ENCODE measurements at places on chromosomes 5 and 9. TPM values are rescaled to one million over a fixed set of nuclear protein-coding genes. Genes with fewer than 3 reads are reported as not detected.

The MAMDC2 gene
- 9.0 TPM for total RNA-seq

The TAF11L10 gene
- total RNA-seq: not detected

The TPPP gene
- total RNA-seq: 3.9 TPM

The FAM221B gene
- total RNA-seq: not detected

The OR13C4 gene
- total RNA-seq: not detected

The HMCN2 gene
- 3.4 TPM for total RNA-seq

The CCDC152 gene
- 1.3 TPM for total RNA-seq

The NOL6 gene
- total RNA-seq: 16.8 TPM

The PDZD2 gene
- total RNA-seq: 4.6 TPM

The SH2D3C gene
- 12.4 TPM for total RNA-seq

The SERINC5 gene
- total RNA-seq: 17.2 TPM

The TSPAN17 gene
- total RNA-seq: 15.5 TPM

The ACOT12 gene
- total RNA-seq: 0.18 TPM

The IFNA2 gene
- total RNA-seq: 0.09 TPM

The IL7R gene
- 0.22 TPM for total RNA-seq

The MCTP1 gene
- total RNA-seq: 11.0 TPM

The NMUR2 gene
- total RNA-seq: 0.18 TPM

The C7 gene
- 2.3 TPM for total RNA-seq

The OR1L8 gene
- total RNA-seq: 0.18 TPM

The FOXD4 gene
- total RNA-seq: 0.58 TPM

- no peaks in the 10 kb centered on the region for H3K36me3 ChIP-seq
- DNase-seq: no peak
- H3K4me3 ChIP-seq: no peak overlapping the region
- no peak overlapping the region for H3K27ac ChIP-seq
Observed at GRCh38 chr5:101338226-101338625, 435.1 kb upstream of the ST8SIA4 start.

GRCh38 chr9:84781931-84782866 lies 112.7 kb downstream of the NTRK2 start:
- H3K27ac ChIP-seq: peak overlapping the region; percentile 39
- no peaks in the 10 kb centered on the region for H3K27me3 ChIP-seq
- H3K4me3 ChIP-seq: no peak overlapping the region
- H3K4me1 ChIP-seq: no peaks in the 10 kb centered on the region

GRCh38 chr5:134917070-134917815 lies 12.3 kb downstream of the PCBD2 start:
- H3K27me3 ChIP-seq: no peaks in the 10 kb centered on the region
- no peak overlapping the region for H3K4me3 ChIP-seq
- no peak for DNase-seq
- H3K4me1 ChIP-seq: no peaks in the 10 kb centered on the region
- peaks cover 56% of the 10 kb centered on the region for H3K36me3 ChIP-seq
- no peak overlapping the region for H3K27ac ChIP-seq

- no peaks in the 10 kb centered on the region for H3K27me3 ChIP-seq
- H3K36me3 ChIP-seq: no peaks in the 10 kb centered on the region
- DNase-seq: peak; percentile 93
- no peak overlapping the region for H3K4me3 ChIP-seq
- peak overlapping the region; percentile 69 for H3K27ac ChIP-seq
- H3K4me1 ChIP-seq: peaks cover 10% of the 10 kb centered on the region
Observed at GRCh38 chr9:2413160-2413805, 208.3 kb upstream of the VLDLR start.

GRCh38 chr5:122398016-122398415 lies 86.0 kb downstream of the SNCAIP start:
- DNase-seq: no peak
- no peaks in the 10 kb centered on the region for H3K36me3 ChIP-seq
- no peak overlapping the region for H3K4me3 ChIP-seq
- peaks cover 6% of the 10 kb centered on the region for H3K4me1 ChIP-seq
- no peaks in the 10 kb centered on the region for H3K27me3 ChIP-seq

DNA sequence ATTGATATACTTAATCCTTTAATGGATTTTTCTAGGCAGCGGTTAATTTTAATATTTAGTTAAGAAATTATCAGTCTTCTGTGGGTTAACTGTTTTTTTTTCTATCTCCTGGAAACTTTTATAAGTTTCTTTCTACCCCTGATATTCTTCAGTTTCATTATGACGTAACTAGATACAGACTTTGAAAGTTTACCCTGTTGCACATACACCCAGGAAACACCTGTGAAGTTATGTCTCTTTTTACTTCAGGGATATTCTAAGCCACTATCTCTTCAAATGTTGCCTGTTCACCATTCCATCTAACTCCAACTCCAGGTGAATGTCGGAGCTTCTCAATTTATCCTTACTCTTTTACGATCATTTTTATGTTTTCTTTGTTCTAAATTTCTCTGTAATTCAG lies 329.0 kb downstream of the ICE1 start:
- no peak overlapping the region for H3K27ac ChIP-seq
- H3K4me1 ChIP-seq: no peaks in the 10 kb centered on the region
- no peaks in the 10 kb centered on the region for H3K36me3 ChIP-seq

- peaks cover 60% of the 10 kb centered on the region for H3K27me3 ChIP-seq
- no peak overlapping the region for H3K4me3 ChIP-seq
- DNase-seq: no peak
- no peaks in the 10 kb centered on the region for H3K36me3 ChIP-seq
- H3K27ac ChIP-seq: no peak overlapping the region
- peaks cover 8% of the 10 kb centered on the region for H3K4me1 ChIP-seq
Observed at GRCh38 chr9:21965401-21965951, 28.7 kb downstream of the CDKN2A start.

- no peaks in the 10 kb centered on the region for H3K4me1 ChIP-seq
- no peaks in the 10 kb centered on the region for H3K27me3 ChIP-seq
- no peak for DNase-seq
Observed at GRCh38 chr5:4042311-4042710, 446.7 kb downstream of the IRX1 start.

GRCh38 chr5:80151890-80152289 lies 104.0 kb downstream of the SERINC5 start:
- no peak overlapping the region for H3K4me3 ChIP-seq
- H3K4me1 ChIP-seq: peaks cover 5% of the 10 kb centered on the region
- H3K27ac ChIP-seq: no peak overlapping the region
- H3K36me3 ChIP-seq: peaks cover 35% of the 10 kb centered on the region

- peaks cover 17% of the 10 kb centered on the region for H3K36me3 ChIP-seq
- peaks cover 11% of the 10 kb centered on the region for H3K4me1 ChIP-seq
- DNase-seq: no peak
- H3K4me3 ChIP-seq: no peak overlapping the region
Observed at GRCh38 chr9:87710443-87710842, 15.5 kb upstream of the CTSL start.

GRCh38 chr5:135814316-135814715 lies 20.1 kb upstream of the SLC25A48 start:
- H3K4me3 ChIP-seq: no peak overlapping the region
- H3K27me3 ChIP-seq: peaks cover 2% of the 10 kb centered on the region
- H3K4me1 ChIP-seq: peaks cover 24% of the 10 kb centered on the region
- peak; percentile 68 for DNase-seq

DNA sequence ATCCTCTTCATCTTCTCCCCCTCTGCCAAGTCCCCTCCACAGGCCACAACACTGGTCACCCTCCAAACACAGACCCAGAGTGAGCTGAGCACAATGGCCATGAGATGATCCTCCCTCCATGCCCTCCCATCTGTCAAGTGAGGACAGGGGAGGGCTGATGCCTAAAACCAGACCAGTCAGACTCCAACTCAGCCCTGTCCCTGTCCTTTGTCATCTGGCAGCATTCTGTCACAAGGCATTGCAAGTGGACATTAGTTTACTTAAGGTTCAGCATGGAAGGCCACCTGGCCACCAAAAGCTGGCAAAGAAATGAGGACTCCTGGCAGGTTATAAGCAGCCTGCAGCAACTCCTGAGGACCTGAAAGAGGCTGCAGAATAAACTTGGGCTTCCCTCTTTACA lies 136.2 kb upstream of the SLC30A5 start:
- DNase-seq: no peak
- H3K4me3 ChIP-seq: no peak overlapping the region
- peaks cover 7% of the 10 kb centered on the region for H3K4me1 ChIP-seq
- H3K27ac ChIP-seq: no peak overlapping the region
- H3K36me3 ChIP-seq: no peaks in the 10 kb centered on the region

DNA sequence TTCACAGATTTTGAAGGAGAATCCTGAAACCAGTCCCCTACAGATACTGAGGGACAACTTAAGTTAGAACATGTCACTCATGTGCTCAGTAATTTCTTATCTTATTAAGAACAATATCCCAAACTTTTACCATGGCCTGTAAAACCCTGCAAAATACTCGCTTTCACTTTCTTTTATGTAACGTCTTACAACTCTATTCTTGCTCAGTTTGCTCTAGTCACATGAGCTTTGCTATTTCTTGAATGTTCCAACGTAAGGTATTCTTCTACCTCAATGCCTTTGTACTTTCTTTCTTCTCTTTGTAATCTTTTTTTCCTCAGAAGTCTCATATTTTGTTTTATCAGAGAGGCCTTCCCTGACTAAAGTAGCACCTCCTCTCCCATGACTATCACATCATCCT lies 14.1 kb downstream of the TMEM38B start:
- no peak overlapping the region for H3K27ac ChIP-seq
- H3K4me1 ChIP-seq: no peaks in the 10 kb centered on the region
- no peaks in the 10 kb centered on the region for H3K27me3 ChIP-seq
- peaks cover 2% of the 10 kb centered on the region for H3K36me3 ChIP-seq

- no peak overlapping the region for H3K27ac ChIP-seq
- no peak for DNase-seq
- H3K27me3 ChIP-seq: no peaks in the 10 kb centered on the region
- no peak overlapping the region for H3K4me3 ChIP-seq
Observed at GRCh38 chr5:54294097-54294667, 16.2 kb downstream of the ARL15 start.

- H3K4me1 ChIP-seq: no peaks in the 10 kb centered on the region
- H3K27ac ChIP-seq: no peak overlapping the region
- no peaks in the 10 kb centered on the region for H3K27me3 ChIP-seq
- DNase-seq: no peak
Observed at GRCh38 chr5:17794201-17794600, 159.9 kb downstream of the TAF11L14 start.

GRCh38 chr5:150639751-150640150 lies 709 bp upstream of the SYNPO start:
- H3K36me3 ChIP-seq: peaks cover 4% of the 10 kb centered on the region
- H3K27ac ChIP-seq: peak overlapping the region; percentile 81
- peaks cover 73% of the 10 kb centered on the region for H3K4me1 ChIP-seq
- H3K4me3 ChIP-seq: no peak overlapping the region
- no peak for DNase-seq

GRCh38 chr9:120944434-120944843 lies 17.8 kb upstream of the TRAF1 start:
- H3K36me3 ChIP-seq: no peaks in the 10 kb centered on the region
- no peak overlapping the region for H3K27ac ChIP-seq
- no peak for DNase-seq
- H3K27me3 ChIP-seq: no peaks in the 10 kb centered on the region
- peaks cover 9% of the 10 kb centered on the region for H3K4me1 ChIP-seq

DNA sequence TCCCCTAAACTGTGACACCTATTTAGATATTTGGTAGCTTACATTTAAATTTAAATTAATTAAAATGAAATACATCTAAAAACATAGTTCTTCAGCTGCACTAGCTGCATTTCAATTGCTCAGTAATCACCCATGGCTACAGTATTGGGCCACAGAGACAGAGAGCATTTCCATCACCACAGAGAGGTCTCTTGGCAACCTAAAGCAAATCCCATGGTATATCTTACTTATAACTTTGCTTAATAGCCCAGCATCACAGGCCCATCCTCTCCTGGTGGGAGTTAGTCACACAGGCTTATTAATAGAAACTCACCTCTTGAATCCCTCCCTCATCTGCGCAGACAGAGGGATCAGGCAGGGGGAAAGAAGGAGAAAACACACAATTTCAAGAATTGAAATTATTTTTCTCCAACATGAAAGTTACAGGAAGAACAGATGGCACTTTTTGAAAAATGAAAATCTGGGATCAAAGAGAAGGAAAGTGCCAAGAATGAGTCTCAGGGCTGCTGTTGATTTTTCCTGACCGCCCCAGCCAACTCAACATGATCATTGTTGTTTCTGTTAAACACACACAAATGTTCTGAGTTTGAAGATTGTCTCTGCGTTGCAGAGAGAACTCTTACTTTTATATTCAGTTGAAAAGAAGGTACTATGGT lies 144.6 kb downstream of the CMYA5 start:
- H3K4me1 ChIP-seq: peaks cover 22% of the 10 kb centered on the region
- no peaks in the 10 kb centered on the region for H3K27me3 ChIP-seq
- no peak overlapping the region for H3K4me3 ChIP-seq
- peak; percentile 36 for DNase-seq
- H3K27ac ChIP-seq: no peak overlapping the region
- H3K36me3 ChIP-seq: no peaks in the 10 kb centered on the region

DNA sequence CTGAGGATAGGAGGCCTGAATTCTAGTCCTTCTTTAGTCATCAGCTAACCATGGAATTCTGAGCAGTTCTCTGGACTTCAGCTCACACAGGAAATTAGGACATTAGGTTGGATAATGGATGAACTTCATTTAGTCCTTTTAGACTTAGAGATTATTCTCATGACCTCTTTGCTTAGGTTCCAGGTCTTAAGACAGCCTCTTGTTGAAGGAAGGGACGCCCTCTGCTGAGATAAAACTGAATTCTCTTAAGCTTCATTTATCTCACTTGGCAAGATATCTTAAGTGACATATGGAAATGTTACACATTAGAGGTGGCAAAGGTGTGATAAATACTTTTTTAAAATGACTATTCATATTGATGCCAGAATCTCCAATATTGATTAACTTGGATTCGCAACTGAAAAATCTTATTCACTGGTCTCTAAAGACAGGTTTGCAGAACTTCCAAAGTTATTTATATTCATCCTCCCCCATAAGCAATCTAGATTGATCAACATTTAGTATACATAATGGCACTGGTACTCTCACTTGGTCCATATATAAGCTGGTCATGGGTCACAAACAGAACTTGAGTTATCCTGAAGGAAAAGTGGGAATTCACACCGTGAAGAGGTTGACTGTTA lies 16.9 kb upstream of the ZNF366 start:
- H3K4me3 ChIP-seq: no peak overlapping the region
- H3K4me1 ChIP-seq: no peaks in the 10 kb centered on the region
- peak; percentile 76 for DNase-seq
- H3K27ac ChIP-seq: no peak overlapping the region

- DNase-seq: peak; percentile 95
- no peaks in the 10 kb centered on the region for H3K4me1 ChIP-seq
- peak overlapping the region; percentile 54 for H3K27ac ChIP-seq
- H3K36me3 ChIP-seq: peaks cover 3% of the 10 kb centered on the region
- H3K4me3 ChIP-seq: no peak overlapping the region
Observed at GRCh38 chr9:77793849-77794248, 145.7 kb upstream of the GNA14 start.

- H3K36me3 ChIP-seq: no peaks in the 10 kb centered on the region
- peaks cover 46% of the 10 kb centered on the region for H3K4me1 ChIP-seq
- no peaks in the 10 kb centered on the region for H3K27me3 ChIP-seq
- no peak overlapping the region for H3K4me3 ChIP-seq
Observed at GRCh38 chr9:107740088-107740980, 250.8 kb upstream of the KLF4 start.

- no peaks in the 10 kb centered on the region for H3K27me3 ChIP-seq
- no peaks in the 10 kb centered on the region for H3K4me1 ChIP-seq
- no peak for DNase-seq
- H3K4me3 ChIP-seq: no peak overlapping the region
- H3K36me3 ChIP-seq: no peaks in the 10 kb centered on the region
Observed at GRCh38 chr5:60332244-60333004, 367.5 kb downstream of the DEPDC1B start.
